ENCODE measurements at places on chromosomes 16 and 17.

- DNase-seq = no peak
Measured at GRCh38 chr17:29190039-29190438, 9.8 kb upstream of the MYO18A start.

DNA sequence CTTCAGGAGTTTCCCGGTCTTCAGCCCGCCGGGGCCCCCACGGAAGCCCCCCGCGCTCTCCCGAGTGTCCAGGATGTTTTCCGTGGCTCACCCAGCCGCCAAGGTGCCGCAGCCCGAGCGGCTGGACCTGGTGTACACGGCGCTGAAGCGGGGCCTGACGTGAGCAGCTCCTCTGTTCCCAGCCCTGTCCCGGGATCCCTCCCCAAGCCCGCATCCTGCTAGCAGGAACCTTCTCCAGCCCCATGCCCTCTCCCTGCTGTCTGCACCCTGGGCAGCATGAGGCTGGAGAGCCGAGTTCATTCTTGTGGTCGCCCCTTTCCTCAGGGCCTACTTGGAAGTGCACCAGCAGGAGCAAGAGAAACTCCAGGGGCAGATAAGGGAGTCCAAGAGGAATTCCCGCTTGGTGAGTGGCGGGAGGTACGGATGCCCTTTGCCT, 10.1 kb downstream of the RIPOR1 start:
- no peak for DNase-seq

DNA sequence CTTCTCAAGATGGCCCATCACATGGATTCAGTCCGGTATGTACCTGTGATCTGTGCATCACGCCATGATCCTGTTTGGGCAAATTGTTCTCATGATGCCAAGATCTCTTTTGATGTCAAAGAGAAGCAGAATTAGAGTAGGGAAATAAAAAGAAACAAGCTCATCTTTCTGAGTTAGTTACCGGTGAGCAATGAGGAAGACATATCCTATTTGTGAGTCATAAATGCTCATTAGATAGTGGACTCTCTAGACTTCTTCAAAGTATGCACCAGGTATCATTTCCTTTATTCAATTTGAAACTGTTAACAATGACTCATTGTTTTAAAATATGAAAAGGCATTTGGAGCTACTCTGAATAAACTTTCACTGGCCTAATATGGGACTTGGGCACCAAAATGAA, 8.0 kb upstream of the KRTAP4-12 start:
- no peak for DNase-seq

GRCh38 chr17:56909742-56910508, 3.9 kb downstream of the TRIM25 start:
- no peak for DNase-seq

DNA sequence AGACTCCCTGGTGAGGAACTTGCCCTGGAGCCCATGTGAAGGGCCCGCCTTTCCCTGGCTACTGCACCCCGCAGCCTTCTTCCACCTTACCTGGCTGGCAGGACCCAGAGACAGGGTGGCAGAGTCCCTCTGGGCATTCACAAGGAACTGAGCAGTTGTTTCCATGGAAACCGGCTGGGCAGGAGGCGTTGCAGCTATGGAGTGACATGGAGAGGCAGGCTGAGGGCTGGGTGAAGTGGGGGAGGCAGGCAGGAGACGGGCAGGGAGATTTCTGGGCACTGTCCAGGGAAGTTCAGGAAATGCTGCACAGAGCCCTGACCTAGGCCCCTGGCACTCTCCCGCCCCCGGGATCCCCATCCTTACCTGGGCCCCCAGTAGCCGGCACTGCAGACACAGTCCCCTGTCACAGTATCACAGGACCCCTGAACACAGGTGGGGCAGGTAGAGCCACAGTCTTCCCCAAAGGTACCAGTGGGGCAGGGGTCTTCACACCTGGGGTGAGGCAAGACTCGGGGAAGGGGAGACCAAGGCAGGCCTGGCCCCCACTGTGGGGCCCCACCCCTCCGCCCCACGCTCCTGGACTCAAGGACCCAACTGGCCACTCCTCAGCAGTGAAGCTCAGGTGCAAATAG, 5.9 kb downstream of the SCARF1 start:
- no peak for DNase-seq

DNA sequence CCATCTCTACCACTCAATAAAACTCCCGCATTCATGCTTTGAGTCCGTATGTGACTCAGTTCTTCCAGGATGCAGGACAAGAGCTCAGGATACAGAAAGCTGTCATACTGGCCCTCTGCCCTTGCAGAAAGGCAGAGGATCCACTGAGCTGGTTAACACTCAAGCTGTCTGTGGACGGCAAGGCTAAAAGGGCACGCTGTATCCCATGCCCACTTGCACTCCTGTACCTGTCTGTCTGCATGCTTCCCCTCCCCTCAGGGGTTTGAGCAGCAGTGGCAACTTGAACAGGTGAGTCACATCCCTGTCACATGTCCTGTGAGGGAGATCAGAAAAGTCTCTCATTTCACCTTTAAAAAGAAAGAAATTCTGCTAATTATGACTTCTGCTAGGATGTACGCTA, 293.8 kb downstream of the HS3ST3B1 start:
- DNase-seq = no peak

GRCh38 chr16:67951485-67951884, 7.6 kb upstream of the LCAT start:
- no peak for DNase-seq

GRCh38 chr17:49575679-49576087, at the start of gene NXPH3:
NXPH3 (plus strand) TSS chr17:49575871; CDS start chr17:49576220, 349 bp downstream.
- DNase-seq = no peak

DNA sequence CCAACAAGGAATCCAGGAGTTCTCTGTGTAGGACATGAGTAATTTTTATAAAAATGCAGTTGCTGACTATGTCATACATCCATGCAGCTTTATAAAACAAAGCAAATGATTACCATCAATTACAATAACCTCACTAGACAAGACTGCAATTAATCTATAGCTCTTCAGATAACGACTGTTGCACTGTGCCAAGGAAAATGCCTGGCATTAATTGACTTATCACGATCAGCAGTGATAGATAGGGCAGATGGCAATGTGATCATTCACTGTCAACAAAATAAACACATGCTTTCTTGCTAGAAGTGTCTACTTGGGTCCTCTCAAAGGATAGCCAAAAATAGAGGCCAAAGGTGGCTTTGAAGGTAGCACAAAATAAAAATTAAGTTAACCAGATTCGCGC, 415.0 kb downstream of the CA10 start:
- DNase-seq = no peak

DNA sequence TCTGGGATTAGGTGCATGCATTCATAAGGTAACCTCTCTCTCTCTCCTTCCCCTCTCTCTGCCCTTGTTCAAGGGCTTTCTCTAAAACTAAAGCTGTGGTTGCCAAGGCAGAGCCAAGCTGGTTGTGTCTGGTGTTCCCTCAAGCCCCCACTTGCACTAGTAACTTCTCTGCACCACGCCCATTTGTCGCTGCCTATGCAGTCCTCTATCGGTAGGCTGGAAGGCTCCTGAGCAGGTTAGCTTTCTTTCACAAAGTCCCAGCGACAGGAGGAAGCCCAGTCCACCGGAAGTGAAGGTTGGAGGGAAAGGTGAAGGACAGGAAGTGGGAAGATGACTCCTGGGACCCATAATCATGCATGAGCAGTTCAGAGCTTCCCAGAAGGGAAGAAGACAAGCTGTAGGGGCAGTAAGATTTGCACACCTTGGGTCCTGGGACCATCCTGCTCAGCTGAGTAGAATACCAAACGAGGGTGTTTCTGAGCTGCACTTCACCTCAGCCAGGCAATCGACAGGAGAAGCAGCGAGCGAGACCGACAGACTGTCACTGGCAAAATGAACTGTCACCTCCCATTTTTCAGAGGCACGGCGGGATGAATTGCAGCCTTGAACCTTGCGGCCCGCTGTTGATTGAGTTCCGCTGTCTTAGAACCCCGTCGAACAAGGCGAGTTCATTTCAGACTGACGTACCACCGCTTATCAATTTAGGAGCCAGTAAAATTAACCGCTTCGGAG, 14.7 kb upstream of the SKAP1 start:
- DNase-seq = no peak

DNA sequence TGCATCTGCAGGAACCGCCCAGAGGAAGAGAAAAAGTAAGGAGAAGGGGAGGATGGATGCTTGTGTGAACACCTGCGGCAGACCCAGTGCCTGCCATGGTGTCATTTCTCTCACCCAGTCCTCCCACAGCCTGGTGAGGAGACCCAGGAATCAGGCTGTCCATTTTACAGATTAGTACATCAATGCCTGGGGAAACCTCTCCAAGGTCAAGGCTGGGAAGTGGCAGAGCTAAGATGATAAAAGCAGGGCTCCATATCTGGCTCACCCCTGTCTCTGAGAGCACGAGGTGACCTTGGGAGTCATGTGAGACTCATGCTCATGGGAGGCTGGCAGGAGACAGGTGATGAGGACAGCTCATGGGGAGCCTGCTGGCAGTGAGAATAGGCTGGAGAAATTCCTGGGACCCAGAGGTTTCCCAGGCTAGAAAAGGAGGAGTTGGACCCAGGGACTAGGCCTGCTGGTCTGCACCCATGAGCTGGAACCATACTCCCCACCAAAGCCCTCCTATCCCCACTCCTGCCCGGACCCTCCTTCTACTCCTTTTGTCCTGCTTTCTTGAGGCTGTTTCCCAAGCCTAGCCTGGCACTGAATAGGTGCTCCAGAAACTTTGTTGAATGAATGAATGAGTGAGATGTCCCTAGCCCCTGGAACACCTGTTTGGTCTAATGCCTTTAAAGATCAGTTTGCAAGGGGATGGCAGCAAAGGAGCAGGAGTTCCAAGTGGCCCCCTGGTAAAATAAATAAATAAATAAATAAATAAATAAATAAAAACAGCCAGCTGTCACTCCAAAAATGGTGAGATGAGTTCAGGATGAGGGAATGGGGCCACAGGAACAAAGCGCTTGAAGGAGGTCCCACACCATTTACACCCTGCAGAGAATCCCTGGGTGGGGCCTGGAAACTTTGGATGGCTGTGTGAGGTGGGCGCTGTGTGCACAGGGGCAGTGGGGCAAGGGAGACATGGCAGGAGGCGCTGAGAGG, 1.6 kb downstream of the ZNF629 start:
- DNase-seq = no peak

DNA sequence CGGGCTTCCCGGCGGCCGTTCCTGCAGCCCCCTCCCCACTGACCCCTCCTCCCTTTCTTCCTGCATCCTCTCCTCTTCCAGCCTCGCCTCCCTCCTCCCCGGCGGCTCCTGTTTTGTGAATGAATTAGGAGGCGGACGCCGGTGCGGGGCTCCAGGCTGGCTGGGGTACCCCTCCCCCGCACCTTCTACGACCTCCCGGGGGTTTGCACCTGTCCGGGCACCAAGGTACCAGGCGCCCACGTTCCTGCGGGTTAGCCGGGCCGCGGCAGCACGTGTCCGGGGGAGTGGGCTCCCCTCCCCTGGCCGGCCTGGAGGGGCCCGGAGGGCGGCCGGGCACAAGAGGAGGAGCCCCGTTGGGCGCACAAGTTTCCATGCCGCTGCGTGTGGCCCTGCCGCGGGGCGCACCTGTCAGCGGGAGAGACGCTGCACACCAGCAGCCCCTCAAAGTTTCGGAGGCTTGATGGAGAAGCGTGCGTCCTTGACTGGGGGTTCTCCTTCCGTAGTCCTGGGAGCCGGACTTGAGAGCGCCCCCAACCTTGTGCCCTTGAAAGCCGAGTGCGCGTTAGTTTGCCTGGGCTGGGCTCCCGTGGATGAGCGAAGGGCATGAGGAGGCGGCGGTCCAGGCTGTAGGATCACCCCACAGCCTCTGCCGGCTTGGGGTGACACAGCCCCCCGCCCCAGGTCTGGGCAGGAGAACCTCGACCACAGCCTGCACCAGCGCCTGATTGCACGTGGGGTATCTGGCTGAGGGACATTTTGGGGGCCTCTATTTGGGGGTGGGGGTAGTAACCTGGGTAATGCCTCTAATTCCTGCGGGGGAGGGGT, 1.2 kb downstream of the HAS3 start:
- no peak for DNase-seq

DNA sequence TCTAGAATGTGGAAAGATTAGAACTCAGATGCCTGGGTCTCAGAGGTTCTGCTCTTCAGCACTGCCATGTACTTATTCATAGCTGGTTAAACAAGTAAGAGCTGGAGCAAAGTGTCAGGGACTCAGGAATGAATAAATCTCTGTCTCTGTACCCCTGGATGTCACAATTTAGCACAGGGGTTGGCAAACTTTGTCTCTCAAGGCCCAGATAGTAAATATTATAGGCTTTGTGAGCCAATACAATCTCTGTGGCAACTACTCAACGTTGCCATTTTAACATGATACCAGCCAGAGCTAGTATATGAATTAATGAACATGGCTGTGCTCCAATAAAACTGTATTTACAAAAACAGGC, 220.3 kb upstream of the MON1B start:
- DNase-seq = no peak

- no peak for DNase-seq
Measured at GRCh38 chr16:79265701-79266100, 334.8 kb downstream of the MAF start.

DNA sequence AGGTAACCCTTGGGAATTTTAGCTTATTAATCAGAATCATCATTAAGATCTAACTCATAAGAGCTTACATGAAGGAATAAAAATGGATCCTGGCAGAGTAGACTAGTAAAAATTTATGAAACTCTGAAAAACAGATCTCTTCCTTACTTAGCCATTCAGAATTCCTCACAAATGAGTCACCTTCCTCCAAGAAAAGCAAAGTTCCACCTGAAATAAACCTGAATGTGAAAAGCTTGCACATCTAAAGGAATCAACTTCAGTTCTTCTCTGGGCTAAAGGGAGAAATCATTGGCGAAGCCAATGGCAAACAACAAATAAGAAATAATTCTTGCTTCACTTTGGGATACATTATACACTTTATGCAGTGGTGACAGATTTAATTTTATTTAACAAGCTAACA, 22.7 kb downstream of the MYO1D start:
- no peak for DNase-seq

GRCh38 chr16:48030926-48031325, 124.9 kb downstream of the ABCC12 start:
- no peak for DNase-seq

GRCh38 chr16:23389201-23389600, 63.8 kb downstream of the COG7 start:
- no peak for DNase-seq

DNA sequence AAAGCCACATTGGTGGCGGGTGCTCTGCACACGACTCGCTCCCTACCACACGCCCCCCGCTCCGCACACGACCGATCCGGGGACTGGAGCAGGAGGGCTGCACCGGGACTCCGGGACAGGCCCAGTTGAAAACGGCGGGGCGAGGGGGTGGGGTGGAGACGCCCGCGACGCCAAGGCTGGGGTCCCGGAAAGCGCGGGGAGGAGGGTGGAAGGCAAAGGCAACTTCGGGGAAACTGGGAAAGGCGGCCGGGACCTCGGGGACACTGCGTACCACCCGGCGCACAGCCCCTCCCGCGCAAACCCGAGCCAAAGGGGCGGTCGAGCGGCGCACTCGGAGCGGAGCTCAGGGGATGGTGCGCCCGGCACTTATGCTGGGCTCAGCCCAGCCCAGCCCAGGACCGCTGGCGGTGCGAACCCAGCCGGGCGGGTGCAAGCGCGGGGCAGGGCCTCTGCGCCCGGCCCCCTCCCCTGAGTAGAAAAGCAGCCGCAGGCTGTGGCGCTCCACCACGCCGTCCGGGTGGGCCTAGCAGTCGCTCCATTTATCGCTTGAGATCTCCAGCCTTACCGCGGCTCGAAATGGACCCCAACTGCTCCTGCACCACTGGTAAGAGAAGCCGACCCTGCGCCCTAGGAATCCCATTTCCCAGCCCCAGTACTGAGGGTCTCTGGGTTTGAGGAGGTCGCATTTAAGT, at the start of gene MT1M:
Gene MT1M (plus strand): TSS at position 504 of the 692 bp plus-strand sequence. CDS start 73 bp downstream, at position 577.
- DNase-seq = no peak

GRCh38 chr17:2380226-2380922, 20.5 kb downstream of the MNT start:
- no peak for DNase-seq
